GM23248 (cell line): ENCODE measurements at places on chromosomes 16 and 17. TPM values are rescaled to one million over a fixed set of nuclear protein-coding genes. Genes with fewer than 3 reads are reported as not detected.

Gene HOXB3
- total RNA-seq: 1.9 and 4.8 TPM in 2 replicates

DNA sequence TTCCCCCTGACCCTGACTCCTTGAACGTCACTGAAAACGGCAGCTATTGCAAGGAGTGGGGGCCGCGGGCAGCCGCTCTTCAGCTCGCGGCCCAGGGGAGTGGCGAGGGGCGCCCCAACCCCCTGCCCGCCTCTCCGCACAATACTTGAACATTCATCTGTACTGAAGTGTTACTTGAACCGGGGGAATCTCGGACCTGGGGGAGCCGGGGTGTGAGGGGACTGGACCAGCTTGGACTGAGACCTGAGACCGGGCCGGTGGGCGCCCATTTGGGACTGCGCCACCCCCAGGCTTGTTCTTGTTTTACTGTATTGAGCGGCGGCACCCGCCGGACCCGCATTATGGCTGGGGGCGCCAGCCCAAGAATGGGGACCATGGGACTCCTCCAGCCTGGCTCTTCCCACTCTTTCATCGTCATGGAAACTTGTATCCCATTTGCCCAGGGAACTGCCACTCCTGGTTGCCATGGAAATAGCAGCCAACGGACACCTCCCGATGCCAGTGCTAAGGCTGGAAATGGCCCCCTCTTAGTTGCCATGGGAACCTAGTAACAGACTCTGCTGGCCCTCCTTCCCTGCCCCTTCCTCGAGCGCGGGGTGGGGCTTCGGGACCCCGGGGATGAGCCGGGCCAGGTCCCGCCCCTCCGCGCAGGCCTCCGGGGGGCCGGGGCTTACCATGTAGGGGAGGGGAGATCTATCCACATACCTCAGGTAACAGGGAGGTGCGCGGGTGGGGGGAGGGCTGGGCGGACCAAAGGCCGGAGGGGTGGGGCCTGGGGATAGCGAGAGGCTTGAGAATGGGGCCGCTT, 805 bp upstream of the ORAI3 start:
- peak; percentile 98 for DNase-seq

GRCh38 chr17:69503711-69504110, 89.2 kb downstream of the MAP2K6 start:
- no peak for DNase-seq

DNA sequence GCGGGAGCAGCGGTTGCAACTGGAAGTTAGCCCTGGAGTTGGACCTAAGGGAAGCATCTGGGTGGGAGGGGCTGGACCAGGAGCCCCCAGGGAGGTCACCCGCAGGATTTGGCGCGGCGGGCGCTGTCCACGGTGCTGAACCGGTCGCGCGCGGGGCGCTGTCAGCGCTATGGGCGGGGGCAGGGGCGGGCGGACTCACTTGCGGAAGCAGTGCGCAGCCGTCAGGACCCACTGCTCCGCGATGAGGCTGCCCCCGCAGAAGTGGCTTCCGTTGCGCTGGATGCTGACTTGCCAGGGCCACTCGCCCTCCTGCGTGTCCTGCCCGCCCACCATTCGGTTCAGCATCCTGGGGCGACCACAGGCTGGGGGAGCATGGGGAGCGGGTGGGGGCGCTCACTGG, 4.5 kb downstream of the PRSS27 start:
- DNase-seq: peak; percentile 67

- no peak for DNase-seq
Measured at GRCh38 chr16:15592324-15592723, 50.6 kb downstream of the MARF1 start.

Gene ADAP2
- not detected in 2 replicates for total RNA-seq

GRCh38 chr16:749010-749409, 8.2 kb upstream of the CIAO3 start:
- peak; percentile 91 for DNase-seq

- no peak for DNase-seq
Measured at GRCh38 chr16:57539072-57539796, 2.9 kb upstream of the CCDC102A start.
